Activated CD4-positive, alpha-beta T cell treated with anti-CD3 and anti-CD28 coated beads, Interleukin-2, amount 50 U/mL, for 4 hours (primary cell): ENCODE measurements at places on chromosomes 2 and 18.

- DNase-seq, result no peak
Observed at GRCh38 chr2:62266433-62267038, 70.6 kb downstream of the B3GNT2 start.

DNA sequence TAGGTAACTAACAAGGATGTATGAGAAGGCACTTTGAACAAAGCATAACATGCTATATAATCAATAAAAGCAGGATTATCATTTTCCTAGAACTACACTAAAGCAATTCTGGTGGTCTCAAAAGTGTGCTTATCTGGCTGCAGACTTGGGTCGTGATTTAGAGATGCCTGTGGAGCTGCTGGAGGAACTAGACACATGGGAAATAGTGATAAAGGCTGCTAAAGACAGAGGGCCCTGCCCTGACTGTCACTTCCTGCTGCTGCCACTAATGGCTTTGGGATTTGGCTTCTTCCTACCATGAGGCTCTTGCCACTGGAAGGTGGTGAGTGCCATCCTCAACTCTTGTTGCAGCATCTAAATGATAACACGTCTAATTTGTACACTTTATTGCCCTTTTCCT is 22.5 kb downstream of the TMEM178A start:
- DNase-seq, result no peak

GRCh38 chr2:535222-535621 is 142.0 kb downstream of the TMEM18 start:
- no peak for DNase-seq

DNA sequence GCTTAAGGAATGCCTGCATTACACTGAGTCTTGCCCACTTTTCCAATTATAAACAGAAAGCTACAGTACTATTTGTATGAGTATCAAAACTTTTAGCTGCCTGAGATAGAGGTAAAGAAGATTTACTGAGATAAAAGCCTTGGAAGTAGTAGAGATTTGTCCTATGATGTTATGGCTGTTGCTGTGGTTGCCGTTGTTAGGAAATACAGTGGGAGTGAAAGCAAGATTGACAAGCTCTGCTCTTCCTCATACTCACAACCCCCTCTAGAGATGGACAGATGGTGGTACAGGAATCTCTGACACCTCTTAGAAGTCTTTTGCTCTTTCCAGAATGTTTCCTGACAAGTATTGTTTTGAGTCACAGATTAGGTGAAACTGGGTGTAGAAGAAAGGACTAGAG is 242.5 kb downstream of the RPIA start:
- no peak for DNase-seq

DNA sequence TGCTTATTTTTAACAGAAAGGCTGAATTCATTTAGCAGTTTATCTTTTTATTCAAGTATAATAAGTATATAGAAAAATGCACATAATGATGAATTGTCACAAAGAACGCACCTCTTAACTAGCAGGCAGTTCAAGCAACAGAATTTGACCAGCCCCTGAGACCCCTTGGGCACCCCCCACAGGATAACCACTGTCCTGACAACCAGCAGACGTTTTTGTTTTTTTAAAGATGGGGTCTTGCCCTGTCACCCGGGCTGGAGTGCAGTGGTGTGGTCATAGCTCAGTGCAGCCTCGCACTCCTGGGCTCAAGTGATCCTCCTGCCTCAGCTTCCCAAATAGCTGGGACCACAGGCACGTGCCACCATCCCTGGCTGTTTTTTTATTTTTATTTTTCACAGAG is 14.0 kb downstream of the PRELID3A start:
- DNase-seq, result no peak

DNA sequence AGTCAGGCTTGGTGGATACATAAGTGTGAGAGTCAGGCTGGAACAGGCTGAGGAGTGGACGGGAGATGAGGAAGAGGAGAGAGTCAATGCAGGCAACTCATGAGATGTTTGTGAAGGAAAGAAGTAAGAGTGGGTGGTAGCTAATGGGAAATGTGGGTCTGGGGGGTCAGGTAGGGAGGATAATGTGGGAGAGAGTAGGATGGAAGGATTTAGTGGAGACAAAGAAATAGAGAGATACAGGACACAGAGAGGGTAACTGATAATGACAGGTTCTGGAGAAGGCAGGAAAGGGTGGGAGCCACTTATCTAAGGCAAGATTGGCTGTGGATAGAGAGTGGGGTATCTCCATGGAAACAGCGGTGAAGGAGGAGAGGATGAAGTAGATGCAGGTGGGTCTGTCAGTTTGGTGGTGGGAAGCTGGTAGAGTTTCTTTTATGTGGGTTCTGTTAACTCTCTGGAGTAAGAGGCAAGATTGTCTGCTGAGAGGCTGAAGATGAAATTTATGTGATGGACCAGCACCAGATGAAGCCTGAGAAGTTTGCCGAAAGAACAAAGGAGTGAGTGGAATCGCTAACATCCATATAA is 190.6 kb upstream of the SPRED2 start:
- DNase-seq, result no peak

GRCh38 chr2:11799826-11800225 is 53.4 kb downstream of the LPIN1 start:
- no peak for DNase-seq

- no peak for DNase-seq
Observed at GRCh38 chr18:28110924-28111323, 66.0 kb downstream of the CDH2 start.

- DNase-seq, result no peak
Observed at GRCh38 chr2:98832172-98832571, 101.2 kb upstream of the MGAT4A start.

DNA sequence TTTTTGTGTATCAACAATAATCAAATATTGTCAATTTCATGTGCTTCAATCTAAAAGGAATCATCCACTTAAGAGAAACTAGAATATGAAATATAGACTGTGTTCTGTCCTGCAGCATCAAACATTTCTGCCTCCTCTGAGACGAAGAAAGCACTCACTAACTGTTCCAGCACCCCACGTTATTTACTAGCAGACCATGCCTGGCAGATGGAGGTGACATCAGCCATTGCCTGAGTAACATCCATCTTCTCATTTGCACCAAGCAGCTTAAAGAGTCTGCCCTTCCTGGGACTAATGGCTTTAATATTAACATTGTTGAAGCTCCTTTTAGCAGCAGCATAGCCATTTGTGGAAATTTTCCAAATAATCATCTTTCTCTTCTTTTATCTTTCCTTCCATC is 25.7 kb downstream of the SGPP2 start:
- no peak for DNase-seq

DNA sequence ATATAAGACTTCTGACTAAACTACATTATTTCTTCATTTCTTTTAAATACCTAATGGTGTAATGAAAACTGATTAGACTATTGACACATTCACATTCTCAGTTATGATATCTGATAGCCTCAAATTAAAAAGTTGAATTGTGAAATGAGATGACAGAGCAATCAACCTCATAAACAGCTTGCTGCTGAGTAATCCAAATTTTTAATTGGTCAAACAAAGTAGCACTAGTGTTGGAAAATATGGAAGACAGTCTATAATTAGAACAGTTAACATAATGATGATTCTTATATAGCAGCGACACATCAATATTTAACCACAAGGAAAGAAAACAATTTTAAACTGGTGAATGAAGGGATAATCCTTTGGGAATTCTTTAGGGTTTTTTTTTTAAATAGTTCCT is 91.9 kb upstream of the LRP1B start:
- no peak for DNase-seq

DNA sequence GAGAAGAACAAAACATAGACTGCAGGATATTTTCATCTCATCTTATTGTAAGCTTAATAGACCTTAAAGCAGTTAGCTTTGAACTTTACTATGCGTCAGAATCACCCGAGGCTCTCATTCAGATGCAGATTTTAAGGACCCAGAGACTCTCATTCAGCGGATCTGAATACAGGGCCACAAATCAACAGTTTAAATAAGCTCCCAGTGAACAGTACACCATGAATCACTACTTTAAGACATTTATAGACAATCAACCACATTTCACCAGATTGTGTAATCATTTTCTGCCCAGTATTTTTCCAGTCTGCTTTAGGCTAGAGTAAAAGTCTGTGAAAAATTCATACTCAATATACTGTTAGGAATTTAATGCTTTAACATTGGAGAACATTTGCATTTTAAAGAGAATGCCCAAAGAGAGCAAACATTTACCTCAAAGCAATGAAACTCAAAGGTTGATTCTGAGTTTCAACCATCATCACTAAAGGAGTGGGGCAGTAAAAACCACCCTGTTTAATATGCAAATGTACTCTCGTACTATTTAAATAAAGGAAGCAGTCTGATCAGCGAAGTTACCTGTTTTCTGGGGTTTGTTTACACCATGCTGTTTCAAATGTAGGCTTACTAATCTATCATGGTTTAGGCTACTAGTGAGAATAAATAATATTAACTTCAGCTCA is 11.0 kb upstream of the ALPK2 start:
- no peak for DNase-seq

DNA sequence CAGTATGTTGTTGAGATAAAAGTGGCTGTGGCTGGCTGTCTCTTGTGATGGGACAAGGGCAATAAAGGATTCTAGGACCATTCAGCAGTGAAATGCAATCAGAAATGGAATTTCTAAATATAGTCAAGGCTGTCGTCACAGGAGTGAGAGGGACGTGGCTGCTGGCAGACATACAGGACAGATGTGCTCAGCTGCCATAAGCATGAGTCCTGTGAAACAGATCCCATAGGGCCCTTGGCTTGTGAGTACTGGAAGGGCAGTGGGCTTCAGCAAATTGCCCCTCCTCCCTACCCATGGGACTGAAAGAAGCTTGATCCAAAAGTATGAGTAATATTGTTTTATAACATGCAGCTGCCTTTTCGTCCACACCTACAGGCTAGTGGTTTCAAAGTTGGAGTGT is 4.2 kb upstream of the CNNM3 start:
- DNase-seq, result no peak

GRCh38 chr2:49102146-49102545 is 52.2 kb downstream of the FSHR start:
- DNase-seq, result no peak

DNA sequence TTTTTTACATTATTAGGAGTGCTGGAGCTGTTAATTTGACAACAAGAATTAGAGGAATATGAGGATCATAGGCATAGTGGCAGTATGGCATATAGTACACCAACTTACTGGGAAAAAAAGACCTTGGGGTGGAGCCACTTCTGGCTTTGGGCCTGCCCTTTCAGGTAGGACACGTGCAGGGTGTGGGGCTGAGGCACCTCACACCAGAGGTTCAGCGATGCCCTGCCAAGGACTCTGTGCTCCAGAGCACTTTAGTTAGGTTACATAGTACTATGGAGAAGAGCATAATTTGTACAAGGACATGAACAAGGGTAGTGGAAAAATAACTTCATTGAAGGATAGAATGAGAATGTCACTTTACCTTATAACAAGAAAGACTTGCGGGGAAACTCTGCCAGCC is 77.1 kb upstream of the CD302 start:
- no peak for DNase-seq

DNA sequence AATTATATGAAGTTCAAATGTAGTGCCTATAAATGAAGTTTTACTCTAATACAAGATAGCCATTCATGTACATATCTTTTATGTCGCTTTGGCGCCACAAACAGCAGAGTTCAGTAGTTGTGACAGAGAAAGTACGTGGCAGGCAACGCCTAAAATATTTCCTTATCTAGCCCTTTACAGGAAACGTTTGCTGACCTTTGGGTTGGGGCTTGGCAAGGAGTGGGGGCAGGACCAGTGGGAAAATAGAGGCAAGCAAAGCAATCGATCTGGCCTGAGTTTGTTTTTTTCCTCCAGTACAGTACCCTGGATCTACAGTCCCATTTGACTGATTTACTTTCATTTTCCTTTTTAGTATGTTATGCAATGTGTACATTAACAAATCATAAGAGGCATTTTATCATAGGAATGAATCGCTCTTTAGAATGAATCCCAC is 13.1 kb downstream of the CCDC68 start:
- DNase-seq, result no peak

DNA sequence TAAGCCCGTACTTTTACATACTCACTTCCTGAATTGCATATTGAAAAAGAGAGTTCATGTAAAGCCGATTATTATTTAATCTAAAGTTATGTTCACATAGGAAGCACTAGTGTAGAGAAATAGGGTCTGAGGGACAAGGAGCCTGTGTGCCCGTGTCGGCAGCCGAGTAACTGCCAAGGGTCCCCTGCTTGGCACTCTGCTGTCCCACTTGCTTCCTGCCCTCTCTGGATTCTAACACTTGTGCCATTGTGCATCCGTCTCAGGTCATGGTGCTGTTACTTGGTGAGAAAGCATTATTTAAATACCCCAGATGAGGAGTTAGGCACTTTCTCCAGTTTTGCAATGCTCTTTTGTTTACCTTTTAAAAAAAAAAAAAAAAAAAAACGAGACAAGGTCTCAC is 236.3 kb downstream of the AGAP1 start:
- DNase-seq, result no peak

GRCh38 chr2:224400886-224401632 is 848 bp downstream of the FAM124B start:
- DNase-seq, result no peak

DNA sequence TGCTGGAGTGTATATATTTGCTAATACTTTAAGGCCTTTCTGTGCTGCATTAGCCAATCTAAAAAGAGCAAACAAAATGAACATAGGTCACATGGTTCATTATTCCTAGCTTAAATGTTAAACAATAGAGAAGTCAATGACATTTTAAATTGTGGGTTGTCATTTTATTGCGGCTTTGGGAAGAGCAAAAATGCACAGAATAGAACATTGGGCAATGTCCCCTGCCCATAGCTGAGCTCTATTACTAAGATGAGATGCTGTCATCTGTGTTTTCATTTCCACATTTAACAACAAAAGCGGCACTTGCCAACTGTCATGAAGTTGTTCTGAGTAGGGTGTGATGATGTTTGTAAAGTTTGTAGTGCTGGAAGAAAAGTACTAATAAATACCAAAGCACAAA is 3.2 kb upstream of the VAPA start:
- no peak for DNase-seq

GRCh38 chr18:68418881-68419280 is 296.0 kb downstream of the TMX3 start:
- DNase-seq, result no peak

DNA sequence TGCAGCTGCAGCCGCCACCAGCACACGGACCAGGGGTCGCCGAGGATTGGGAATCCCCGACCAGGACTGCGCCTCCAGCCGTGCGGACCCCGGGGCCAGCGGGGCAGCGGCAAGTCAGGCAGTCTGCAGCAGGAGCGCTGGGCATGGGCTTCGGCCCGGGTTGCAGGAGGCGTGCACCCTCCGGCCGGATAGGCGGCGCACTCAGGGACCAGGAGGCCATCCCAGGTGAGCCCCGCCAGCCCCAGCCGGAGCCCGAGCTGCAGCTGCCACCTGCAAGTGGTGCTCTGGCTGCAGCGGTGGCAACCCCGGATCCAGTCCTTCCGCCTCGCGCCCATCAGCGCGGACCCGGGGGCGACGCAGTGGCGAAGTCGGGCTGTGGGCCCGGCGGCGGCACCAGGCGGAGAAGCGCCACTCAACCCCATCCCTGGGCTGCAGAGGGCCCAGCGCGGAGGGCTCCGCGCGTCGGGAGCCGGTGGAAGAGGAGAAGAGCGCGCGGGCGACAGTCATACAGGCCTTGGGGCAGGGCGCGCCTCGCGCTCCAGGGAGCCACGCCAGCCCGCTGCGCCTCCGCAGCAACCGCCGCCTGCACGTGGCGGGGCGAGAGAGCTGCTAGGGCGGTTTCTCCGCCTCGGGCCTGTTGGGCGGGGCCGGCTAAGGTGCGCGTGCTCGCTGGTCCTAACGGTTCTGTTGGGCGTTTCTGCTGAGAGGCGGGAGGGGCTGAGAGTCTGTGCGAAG is 73.8 kb downstream of the RPIA start:
- peak; percentile 47 for DNase-seq
